Cortex of kidney (tissue), 1 donor: ENCODE measurements at places on chromosomes 2 and 18.

DNA sequence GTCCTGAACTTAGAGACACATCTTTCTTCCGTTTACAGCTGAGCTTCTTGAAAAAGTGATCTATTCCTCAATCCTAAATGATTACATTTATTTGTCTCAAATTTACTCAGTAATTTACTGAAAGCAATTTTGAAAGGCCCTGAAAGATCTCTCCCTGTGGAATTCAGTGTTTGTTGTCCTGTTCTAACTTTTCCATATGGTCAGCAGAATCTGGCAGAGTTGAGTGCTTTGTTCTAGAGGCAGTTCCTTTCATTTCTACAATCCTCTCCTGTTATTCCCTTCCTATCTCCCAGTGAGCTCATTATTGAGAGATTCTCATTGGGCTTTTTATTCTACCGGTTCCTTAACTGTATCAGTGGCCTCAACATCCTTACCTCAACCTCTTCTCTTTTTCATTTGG is 36.5 kb upstream of the REG3G start:
- no peak for DNase-seq

- DNase-seq, result no peak
Observed at GRCh38 chr2:215705281-215705680, 269.4 kb upstream of the FN1 start.

GRCh38 chr2:146252119-146252518 is 1592.7 kb upstream of the ACVR2A start:
- DNase-seq, result no peak

GRCh38 chr2:31397094-31397493 is 17.4 kb downstream of the XDH start:
- no peak for DNase-seq

GRCh38 chr2:141534666-141535362 is 596.0 kb downstream of the LRP1B start:
- no peak for DNase-seq

- DNase-seq, result no peak
Observed at GRCh38 chr2:9983401-9984216, 32.1 kb downstream of the GRHL1 start.

GRCh38 chr2:15391751-15392150 is 169.4 kb downstream of the NBAS start:
- no peak for DNase-seq

DNA sequence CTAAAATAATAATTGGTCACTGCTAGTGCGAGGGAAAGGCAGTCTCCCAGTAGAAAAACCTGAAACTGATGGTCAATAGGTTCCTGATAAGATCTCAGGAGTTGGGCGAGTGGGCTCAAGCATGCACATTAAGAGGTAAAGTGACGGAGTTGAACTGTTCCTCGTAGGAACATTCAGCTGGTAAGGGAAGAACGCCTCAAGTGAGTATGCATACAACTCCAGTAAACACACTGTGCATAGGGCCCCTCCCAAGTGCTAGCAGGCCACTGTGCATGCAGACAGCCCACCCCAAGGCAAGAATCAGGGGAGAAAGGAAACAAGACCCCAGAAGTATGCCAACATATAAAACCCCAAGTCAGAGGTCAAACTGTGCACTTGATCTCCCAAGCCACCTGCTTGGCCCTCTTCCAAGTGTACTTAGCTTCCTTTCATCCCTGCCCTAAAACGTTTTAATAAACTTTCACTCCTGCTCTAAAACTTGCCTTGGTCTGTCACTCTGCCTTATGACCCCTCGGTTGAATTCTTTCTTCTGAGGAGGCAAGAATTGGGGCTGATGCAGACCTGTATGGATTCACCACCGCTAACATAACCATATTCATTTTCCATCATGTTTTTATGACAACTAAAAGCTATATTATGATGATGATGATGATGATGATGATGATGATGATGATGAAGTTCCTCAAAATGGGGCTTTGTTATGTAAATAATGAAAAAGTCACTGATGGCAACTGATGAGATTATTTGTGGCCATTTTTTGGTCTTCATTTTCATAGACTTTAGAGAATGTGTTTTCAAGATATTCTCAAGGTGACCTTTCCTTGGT is 118.0 kb upstream of the RAB27B start:
- DNase-seq, result no peak

DNA sequence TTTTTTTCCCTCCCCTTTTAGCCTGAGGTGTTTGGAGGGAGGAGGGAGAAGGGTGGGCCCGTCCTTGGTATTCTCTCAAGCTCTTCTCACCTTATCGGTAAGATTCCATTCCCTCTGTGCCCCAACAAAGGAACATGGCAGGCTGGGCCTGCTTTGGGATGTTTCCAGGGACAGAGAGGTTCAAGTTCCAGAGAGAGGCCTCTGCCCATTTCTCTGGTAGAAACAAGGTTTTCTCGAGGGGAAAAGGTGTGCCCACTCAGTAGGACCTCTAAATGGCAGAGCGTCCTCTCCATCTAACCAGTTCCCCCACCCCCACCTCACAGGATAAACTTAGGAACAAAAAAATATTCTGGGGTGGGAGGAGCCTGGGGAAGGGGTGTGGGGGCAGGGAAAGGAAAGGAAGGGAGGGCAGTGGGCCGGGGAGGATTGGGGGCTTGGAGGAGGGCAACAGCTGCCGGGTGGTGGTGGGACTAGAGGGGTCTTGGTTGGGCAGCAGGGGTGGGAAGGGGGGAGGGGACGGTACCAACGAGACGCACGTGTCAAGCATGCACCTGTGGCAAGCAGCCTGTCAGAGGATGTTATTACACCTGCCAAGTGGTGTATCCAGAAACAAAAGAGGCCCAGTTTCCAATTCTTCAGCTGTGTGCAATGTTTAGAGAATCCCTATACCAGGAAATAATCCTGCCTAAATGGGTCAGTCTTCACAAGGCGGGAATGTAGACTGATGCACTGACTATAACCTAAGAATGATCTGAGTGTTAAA is 2.1 kb downstream of the PCBP1 start:
- no peak for DNase-seq
